ENCODE measurements at places on chromosomes 6 and 20. TPM values are rescaled to one million over a fixed set of nuclear protein-coding genes. Genes with fewer than 3 reads are reported as not detected.

Gene CST7
- polyA plus RNA-seq, result 0.80 TPM

- no peak for DNase-seq
Observed at GRCh38 chr6:105748737-105749161, 337.4 kb upstream of the PRDM1 start.

GRCh38 chr6:33606642-33607041, 14.5 kb upstream of the ITPR3 start:
- DNase-seq, result no peak

DNA sequence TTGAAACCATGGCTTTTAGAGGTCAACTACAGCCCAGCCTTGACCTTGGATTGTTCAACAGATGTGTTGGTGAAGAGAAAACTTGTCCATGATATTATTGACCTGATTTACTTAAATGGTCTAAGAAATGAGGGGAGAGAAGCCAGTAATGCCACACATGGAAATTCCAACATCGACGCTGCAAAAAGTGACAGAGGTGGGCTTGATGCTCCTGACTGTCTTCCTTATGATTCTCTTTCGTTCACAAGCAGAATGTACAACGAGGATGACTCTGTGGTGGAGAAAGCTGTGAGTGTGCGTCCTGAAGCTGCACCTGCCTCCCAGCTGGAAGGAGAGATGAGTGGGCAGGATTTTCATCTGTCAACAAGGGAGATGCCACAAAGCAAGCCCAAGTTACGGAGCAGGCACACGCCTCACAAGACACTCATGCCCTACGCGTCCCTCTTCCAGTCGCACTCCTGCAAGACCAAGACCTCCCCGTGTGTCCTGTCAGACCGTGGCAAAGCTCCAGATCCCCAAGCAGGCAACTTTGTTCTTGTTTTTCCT, 16.2 kb downstream of the TTLL2 start:
- no peak for DNase-seq

DNA sequence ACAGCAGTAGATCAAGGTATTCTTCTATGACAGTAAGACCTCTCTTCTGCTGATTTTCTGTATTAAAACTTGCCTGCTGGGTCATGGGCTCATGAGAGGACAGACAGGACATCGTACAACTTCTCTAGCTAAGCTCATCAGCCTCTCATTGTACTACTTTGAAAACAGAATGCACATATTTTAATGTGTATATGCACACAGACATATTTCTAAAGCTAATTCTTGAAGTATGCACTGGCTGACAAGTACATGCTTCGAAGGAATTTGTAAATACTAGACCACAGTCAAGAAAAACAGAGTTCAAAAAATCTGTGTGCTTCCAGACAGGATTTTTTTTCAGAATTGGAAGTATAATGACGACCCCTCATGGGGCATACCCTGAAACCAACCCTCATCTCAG, 81.7 kb upstream of the CD83 start:
- no peak for DNase-seq

GRCh38 chr20:52975029-52975732, 3.0 kb downstream of the TSHZ2 start:
- DNase-seq, result no peak

- DNase-seq, result no peak
Observed at GRCh38 chr20:46549188-46549972, 1.1 kb downstream of the OCSTAMP start.

Gene MYCT1
- polyA plus RNA-seq, result 17.5 TPM

- no peak for DNase-seq
Observed at GRCh38 chr20:53718142-53719021, 124.7 kb upstream of the ZNF217 start.

Gene MLN
- polyA plus RNA-seq, result 1.1 TPM

Gene PHF20
- polyA plus RNA-seq, result 42.6 TPM

DNA sequence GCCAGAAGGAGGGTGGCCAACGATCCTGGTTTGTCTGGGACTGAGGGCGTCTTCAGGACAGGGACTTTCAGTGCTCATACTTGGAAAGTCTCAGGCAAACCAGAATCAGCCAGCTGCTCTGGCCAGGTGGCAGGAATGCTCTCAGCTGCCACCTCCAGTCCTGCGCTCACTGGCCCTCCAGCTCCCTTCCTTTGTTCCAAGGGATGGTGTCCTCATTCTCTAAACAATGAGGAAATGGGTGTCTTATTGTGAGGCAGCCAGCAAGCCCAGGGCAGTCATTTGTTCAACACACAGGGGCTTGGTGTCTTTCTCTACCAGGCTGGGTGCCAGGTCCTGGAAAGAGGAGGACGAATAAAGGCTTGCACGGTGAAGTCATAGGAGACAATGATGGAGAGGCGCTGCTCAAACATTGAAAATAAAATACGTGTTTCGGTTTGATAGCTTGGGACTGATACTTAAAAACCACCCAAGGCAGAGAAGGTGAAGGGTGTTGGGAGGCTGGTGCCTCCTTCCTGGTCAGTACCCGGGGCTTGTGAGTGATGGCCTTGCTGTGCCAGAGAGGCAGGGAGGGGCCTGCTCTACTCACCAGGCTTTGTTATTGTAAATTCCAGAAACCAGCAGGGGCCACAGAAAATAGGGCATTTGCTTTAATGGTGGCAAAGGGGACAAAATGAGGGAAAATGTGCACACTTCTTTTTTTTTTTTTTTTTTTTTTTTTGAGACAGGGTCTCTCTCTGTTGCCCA, 11.3 kb upstream of the TMEM181 start:
- DNase-seq, result no peak

Gene SPATS1
- polyA plus RNA-seq, result not detected

Gene SIRPD
- not detected for polyA plus RNA-seq

- no peak for DNase-seq
Observed at GRCh38 chr20:23772074-23772473, 21.3 kb upstream of the CST1 start.

DNA sequence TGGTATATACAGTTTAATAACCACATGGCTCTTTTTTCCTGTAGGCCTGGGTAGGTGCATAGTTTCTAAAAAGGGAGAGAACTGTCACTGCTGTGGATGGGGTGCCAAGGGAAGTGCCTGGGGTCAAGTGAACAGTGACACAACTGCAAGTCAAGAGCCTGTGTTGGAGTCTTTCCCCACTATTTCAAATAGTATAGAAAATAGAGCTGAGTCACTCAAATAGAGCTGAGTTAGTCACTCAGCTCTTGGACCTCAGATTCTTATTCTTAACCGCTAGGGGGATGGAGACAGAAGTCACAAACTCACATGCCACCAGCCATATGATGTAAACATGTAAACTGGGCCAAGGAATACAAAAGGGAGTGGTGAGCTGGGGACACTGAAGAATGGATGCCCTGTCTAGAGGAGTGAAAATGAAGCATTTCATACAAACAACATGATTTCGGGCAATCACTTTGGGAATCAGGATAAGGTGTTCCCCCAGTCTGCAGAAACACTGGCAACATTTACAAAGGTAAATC, 2.1 kb downstream of the NQO2 start:
- DNase-seq, result no peak

DNA sequence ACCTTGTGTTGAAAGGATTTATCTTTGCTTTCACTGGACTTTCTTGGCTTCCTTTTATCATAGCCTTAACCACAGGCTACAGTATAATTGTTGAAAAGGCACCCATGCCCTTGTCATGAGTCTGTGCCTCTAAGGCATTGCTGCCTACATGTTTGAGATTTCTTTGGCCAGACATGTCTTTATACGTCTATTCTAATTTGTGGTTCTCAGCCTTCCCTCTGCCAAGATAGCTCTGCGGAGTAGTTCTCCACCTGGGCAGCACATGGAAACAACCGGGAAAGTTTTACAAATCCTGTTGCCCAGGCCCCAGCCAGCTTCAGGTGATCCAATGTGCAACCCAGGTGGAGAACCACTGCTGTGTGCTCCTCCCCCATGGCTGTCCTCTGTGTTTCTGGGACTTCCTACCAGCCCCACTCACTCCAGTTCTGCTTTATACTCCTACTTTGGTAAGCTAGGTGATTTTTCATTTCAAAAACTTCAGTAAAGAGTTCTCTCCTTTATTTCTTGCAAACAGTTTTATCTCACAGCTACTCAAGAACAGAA, 159.6 kb upstream of the MYLIP start:
- DNase-seq, result no peak

Gene TLDC2
- 2.5 TPM for polyA plus RNA-seq

GRCh38 chr6:136763716-136764516, 28.4 kb downstream of the MAP3K5 start:
- DNase-seq, result no peak

Measured in right renal pelvis (tissue), 4 donors.